ENCODE measurements at places on chromosomes 1 and 21.

DNA sequence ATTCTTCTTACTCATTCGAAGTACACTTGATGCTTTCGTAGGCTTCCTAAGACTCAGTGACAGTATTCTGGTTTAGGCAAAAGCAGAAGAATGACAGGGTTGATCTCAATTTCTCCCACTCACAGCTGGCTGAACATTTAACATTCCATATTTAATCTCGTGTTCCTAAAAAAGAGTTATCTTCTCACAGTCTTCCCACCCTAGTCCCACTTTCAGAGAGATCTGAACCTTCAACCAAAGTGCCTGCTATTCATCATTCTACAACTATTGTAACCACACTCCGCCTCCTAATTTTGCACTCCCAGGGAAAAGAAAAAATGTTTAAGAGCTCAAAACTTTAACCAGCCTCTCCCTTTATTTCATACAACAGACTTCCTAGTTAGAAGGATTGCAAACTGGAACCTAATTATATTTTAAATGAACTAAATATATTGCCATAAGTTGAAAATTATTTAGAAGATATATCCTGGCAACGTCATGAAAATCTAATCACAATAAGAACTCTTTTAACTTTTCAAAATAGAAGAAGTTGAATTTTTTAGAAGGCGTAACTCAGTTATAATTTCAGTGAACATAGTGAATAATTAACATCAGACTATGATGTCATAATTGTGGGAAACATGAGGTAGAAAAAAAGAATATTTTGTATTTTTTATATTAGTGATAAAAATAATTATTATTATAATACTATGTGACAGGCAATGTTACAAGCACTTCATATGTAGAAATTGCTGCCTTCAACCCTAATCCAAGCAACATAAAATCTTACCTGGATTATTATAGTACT, 540.9 kb upstream of the ADGRL2 start:
- no peak for DNase-seq

GRCh38 chr1:57789936-57790335, 366.1 kb upstream of the DAB1 start:
- DNase-seq = no peak

DNA sequence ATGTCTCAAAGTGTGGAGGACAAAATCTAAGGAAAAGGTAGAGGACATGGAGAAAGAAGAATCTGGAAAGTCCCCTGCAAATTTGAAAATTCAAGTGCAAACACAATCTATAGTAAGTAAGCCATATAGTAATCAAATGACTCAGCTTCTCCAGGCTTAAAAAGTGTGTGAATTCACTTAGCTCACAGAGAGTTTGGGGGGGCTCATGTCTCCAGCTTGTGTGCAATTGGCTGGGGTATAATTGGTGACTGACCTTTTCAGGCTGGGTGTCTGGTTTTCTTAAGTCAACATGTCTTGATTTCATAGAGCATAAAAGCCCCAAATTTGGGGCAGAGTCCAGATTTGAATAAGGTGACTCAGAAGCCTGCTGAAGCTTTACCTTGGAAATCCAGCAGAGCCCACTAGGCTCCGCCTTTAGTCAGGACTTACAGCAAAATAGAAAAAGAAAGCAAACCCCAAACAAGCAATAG, 8.6 kb downstream of the CLDN14 start:
- no peak for DNase-seq

GRCh38 chr1:232624546-232625281, 5.2 kb downstream of the SIPA1L2 start:
- DNase-seq = no peak

DNA sequence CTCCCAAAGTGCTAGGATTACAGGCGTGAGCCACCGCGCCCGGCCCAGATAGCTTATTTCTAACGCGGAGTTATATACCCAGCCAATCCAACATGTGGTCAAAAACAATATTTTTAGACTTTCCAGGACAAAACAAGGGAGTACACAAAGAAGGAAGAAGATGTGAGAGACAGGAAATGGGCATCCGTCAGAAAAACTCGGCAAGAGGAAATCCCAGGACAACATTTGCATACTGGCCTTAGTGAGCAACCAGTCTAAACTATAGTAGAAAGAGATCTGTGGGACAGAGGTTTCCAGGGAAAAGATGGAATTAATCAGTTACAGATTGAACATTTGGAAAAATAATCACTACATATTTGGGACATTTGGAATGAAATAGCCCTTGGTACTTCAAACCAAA, 11.4 kb downstream of the ARMH1 start:
- no peak for DNase-seq

GRCh38 chr21:41402231-41402630, 23.8 kb upstream of the MX1 start:
- no peak for DNase-seq

GRCh38 chr1:231359113-231359512, 21.0 kb downstream of the SPRTN start:
- no peak for DNase-seq

DNA sequence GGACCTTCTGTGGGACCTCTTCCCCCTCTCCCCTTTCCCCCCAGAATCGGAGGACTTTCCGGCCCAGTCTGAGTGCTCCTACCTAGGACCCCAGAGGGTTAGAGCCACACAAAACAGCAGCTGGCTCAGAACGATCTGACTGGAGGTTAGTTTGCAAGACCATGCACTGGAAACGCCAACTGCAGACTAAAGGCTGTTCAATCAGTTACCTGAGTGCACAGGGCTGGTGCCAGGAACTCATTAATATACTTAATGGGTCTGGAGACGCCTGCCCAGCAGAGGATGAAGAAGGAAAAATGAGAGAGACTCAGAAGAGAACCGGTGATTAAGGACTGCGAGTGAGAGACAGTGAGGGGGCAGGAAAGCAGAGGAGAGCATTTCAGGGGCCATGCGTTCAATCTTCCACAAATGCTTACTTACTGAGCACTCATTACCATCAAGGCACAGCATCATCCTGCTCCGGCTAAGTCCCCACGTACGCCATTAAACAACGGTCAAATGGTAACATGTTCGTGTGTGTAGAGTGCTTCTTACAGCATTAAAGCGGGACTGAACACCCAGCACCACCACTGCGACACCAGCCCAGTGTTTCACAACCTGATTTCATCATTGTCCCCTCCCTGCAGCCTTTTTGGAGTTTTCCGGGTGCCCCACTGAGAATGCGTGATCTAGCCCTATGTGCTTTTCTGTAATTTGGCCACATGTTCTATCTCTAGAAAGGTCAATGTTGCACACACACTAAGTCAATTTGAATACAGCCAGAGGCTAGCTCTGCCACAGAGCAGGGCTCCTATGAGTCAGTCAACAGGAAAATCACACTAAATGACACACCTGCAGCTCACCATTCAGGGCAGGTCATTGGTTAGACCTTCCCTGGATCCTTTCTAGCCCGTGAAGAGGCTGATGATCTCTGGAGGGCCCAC, 7.6 kb downstream of the ENO1 start:
- DNase-seq = no peak

DNA sequence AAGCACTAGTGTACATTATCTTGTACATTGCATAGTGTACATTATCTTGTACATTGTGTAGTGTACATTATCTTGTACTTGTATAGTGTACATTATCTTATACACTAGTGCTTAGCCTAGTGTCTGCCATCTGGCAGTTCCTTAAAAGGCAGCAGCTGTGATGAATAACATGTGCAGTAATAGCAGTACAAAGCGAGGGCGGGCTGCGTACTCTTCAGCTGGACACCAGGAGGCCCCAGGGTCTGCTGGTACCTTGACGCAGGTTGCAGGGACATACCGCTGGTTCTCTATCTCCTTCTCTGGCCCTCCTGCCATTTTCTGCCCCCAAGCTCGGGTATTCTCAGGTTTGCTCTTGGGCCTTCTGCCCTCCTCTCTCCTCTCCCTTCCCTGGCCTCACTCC, 149.6 kb downstream of the SEC16B start:
- no peak for DNase-seq

- no peak for DNase-seq
These were observed 162.1 kb downstream of the GRIK3 start for GRCh38 chr1:36872126-36872754.

All from effector memory CD8-positive, alpha-beta T cell (primary cell).